Mucosa of descending colon (tissue), 3 donors: ENCODE measurements at places on chromosomes 5 and 9. TPM values are rescaled to one million over a fixed set of nuclear protein-coding genes. Genes with fewer than 3 reads are reported as not detected.

- DNase-seq: no peak
Measured at GRCh38 chr9:89608641-89609335, 4.0 kb downstream of the GADD45G start.

DNA sequence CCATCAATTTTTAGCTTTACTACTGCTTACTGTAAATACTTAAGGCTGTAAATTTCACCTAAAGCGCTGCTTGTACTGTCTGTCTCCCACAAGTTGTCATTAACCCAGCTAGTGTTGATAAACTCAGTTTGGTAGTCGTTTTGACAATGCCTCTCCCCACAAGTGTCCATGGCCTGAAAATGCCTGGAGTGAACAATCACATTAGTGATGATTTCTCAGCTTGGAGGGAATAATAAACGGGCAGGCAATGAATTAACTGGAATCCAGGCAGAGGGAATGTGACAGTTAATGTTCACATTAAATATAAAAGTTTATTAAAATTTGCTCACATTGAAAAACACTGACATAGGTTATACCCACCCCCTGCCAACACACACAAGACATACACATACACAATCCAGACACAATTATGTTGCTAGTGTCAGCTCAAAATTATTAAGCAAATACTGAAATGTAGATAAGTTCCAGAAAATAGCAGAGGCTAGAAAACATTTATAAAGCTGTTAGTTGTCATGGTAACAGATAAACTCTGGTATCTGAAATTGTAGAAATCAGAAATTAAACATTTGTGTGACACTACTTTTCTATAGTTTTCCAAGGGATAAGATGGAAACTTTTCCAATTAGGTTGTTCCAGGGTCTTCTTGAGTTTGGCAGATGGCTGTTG, 341.9 kb downstream of the DIRAS2 start:
- DNase-seq: no peak

SNAPC4 gene
- 7.6 TPM for total RNA-seq

GRCh38 chr9:36746415-36746814, 173.7 kb downstream of the MELK start:
- no peak for DNase-seq

GRCh38 chr9:130765137-130766020, 69.7 kb upstream of the ABL1 start:
- no peak for DNase-seq

GRCh38 chr5:68054638-68055037, 160.9 kb upstream of the PIK3R1 start:
- no peak for DNase-seq
